ENCODE measurements at places on chromosomes 6 and 20. TPM values are rescaled to one million over a fixed set of nuclear protein-coding genes. Genes with fewer than 3 reads are reported as not detected.
A peak's percentile ranks its signal among the peaks of the same experiment; 100 is the strongest.

DNA sequence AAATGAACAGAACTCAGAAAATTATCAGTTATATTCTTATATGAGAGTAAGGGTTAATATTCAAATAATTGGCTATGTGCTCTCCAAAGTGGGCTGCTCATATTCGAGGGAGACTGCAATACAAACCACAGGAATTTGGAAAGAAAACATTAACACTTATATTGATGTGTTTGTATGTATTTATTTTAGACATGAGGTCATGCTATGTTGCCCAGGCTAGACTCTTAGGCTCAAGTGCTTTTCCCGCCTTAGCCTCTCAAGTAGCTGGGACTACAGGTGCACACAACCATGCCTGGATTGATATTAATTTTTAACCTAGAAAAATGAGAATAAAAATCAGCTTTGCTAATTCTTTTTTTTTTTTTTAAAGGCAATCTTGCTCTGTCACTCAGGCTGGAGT is 35.0 kb downstream of the BTBD9 start:
- DNase-seq = no peak

- DNase-seq = no peak
Measured at GRCh38 chr6:100925749-100926148, 44.6 kb upstream of the ASCC3 start.

GRCh38 chr6:68951270-68951669 is 316.2 kb downstream of the ADGRB3 start:
- DNase-seq = no peak

GRCh38 chr20:60313614-60314013 is 355.4 kb downstream of the CDH26 start:
- DNase-seq = no peak

DNA sequence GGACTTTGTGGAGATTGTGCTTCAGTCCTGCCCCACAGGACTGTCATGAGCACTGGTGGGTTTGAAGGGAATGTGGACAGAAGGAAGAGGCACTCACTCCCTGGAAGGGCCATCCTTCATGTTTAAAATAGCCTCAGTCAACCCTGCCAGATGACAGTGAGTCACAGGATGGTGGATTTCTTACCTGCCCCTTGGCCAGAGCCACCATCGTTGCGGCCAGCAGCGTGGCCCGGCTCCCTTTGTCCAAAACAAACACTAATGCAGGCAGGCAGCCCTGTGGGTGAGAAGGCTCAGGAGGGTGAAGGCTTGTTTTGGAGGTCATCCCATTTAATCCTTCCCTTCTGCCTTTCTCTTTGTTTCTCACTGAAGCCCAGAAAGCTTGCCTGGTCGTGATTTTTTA is 422.7 kb downstream of the CD83 start:
- no peak for DNase-seq

GRCh38 chr6:34519971-34520644 is 36.0 kb downstream of the SPDEF start:
- DNase-seq = no peak

DNA sequence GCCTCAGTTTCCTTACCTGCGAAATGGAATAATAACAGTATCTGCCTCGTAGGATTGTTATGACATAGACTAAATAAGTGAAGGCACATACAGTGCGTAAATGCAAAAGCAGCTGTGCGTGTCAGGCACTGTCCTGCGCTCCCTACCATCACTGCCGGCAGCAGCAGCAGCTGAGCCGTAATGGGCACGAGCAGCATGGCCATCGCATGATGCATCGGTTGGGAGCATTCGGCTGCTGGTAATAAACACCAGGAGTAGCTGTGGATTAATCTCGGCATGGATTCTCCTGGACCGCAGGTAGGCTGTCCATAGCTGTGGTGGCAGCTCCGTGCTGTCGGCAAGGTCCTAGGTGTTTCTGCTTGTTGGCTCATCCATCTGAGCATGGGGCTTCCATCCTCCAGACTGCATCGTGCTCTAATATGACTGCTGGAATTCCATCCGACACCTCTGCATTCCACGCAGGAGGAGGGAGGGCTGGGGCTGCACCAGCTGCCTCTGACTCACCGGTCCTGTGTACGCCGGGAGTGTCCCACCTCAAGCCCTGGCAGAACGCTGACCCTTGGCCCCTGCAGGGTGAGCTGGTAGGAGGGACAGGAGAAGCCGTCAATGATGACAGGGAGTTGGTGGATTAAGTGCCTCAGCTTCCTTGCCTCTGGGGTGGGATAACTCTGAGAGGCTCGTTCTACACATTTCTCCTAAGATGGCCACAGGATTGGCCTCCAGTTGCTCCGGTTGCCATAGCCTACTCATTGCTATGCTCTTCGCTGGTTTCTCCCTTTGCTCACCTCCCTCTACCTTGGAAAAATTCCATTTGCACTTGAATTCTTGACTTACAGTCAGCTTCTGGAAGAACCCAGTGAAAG is 100.9 kb upstream of the PMEPA1 start:
- peak; percentile 25 for DNase-seq

DNA sequence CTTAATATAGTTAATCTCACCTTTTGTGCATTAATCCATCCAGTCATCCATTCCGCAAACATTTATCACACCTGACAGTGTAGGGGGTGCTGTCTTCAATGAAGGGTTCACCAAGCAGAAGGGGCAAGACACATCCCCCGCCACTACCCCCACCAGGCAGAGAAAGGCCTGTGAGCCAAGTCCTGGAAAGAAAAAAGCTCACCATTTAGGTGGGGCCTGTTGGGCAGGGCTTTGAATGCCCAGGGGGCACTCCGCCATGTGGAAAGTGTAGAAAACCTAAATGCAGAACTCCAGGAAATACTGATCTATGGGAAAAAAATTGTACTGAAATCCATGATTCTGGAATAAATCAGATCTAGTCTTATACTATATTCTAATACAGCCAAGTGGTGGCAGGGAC is 4.8 kb upstream of the STX16 start:
- no peak for DNase-seq

- DNase-seq = no peak
Measured at GRCh38 chr6:65161661-65162060, 545.4 kb downstream of the EYS start.

- peak; percentile 11 for DNase-seq
Measured at GRCh38 chr6:133083248-133083967, 157.7 kb upstream of the EYA4 start.

DNA sequence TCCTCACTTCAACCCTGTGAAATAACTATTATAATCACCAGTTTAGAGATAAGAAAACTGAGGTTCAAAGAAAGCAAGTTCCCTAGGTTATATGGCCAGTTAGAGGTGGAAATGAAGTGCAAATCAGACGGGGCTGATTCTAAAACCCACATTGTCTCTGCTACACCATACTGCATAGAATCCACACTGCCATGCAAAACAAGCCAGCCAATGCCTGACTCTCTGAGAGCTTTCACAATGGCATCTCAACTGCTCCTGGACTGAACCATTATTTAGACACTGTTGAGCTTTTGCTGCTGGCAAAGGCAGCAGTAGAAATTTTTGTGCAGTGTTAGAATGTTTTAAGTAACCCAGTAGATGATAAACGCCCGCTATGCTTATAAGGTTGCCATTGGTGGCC is 195.2 kb upstream of the CNR1 start:
- DNase-seq = no peak

GRCh38 chr20:53776858-53777257 is 183.2 kb upstream of the ZNF217 start:
- no peak for DNase-seq

DNA sequence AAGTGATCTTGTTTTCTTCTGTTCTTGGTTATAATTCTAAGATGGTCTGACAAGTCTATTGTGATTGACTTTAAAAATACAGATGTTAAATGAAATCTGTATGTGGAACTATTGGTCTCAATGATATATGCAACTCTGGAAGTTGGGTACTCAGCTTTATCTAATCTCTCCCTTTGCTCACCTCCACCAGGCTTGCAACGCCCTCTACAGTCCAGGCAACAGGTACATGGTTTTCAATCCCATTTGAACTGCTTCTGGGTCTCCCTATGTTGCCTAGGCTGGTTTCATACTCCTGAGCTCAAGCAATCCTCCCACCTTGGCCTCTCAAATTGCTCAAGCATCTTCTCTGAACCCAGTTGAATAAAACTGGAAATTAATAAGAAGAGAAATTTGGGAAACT is 25.6 kb upstream of the HLA-DQB1 start:
- peak; percentile 17 for DNase-seq

DNA sequence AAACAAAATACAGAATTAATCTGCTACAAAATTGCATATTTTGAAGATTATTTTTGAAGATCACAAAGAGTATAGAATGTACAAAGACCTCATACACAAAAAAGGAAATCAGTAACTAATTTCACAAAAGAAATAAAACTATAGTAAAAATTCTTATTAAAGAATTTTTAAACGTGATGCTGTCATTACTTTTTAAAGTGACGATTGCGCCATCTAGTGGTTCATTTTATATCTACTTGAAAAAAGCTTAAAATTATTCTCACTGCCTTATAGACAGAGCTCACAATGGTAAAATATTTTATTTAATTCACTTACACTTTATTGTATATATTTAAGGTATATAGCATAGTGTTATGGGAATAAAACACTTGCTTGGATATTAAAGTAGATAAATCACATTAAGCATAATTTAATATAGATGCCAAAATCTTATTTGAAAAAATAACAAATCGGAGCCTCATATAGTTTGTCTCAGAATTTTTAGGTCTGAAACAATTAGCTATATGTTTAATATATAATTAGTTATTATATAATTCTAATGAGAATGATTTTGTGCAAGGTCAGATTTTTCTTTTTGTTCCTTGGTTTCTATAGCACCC is 128.8 kb downstream of the PHF3 start:
- no peak for DNase-seq

DNA sequence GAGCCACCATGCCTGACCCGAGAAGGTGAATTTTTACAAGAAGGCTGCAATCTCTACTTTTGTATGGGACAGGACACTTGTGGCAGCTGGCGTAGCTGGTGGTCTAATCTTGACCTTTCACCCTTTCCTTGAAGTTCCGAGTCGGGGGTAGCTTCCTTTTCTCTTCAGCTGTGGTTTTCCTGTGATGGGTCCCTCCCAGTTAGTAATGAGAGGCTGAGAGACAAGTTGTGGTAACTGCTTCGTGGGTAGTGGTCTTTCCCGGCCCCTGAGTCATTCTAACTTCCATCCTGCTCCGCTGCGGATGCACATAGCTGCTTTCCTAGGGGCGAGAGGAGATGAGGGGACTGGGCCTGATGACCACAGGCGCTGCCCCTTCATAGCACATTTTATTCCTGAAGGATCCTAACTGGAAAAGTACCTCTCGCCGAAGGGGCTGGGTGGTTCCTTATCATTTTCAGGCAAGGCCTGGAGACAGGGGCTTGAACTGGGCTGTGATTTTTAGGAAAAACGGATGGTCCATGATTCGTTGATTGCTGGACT is 3.1 kb downstream of the SYNJ2 start:
- no peak for DNase-seq

DNA sequence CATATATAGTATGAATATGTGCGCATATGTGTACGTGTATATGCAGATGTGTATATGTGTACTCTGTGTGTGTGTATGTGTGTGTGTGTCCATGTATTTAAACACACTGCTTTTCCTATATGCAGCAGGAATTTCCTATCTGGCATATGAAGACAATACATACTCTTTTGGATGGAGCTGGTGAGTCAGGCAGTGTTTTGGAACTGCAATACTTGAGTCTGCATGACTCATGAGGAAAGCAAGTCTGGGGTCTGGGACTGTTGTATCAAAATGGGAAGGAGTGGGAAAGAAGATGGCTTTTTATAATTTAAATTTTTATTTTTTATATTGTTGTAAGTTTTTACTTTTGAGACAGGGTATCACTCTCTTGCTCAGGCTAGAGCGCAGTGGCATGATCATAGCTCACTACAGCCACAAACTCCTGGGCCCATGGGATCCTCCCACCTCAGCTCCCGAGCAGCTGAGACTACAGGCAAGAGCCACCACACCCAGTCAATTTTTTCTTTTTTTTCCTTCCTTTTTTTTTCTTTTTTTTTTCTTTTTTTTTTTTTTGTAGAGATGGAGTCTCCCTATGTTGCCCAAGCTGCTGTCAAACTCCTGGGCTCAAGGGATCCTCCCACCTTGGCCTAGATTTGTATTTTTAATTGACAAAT is 72.2 kb downstream of the ATXN1 start:
- DNase-seq = no peak

DNA sequence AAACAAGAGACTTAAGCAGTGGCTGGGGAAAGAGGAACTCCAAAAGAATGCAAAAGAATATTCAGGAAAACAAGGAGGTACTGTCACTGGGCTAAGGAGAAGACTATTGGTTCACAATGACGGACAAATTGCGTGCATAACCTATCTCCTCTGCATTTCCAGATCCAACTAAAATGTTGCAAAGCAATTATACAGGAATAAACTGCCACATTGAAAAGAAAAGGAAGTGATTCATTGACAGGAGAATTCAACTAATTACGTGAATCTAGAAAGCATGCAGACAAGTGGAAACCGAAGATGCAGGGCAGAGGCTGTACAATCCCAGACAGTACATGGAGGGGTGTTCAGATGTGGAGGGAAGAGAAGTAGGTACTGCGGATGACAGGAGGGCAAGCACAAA is 152.8 kb upstream of the RIPOR2 start:
- no peak for DNase-seq

- no peak for DNase-seq
Measured at GRCh38 chr6:48111143-48111506, at the start of gene PTCHD4. Gene PTCHD4, minus strand, starts transcription at chr6:48111197. Its CDS starts 42,240 bp downstream, at chr6:48068957.

GRCh38 chr20:10129749-10130148 is 88.9 kb upstream of the SNAP25 start:
- no peak for DNase-seq

- DNase-seq = no peak
Measured at GRCh38 chr20:53097791-53098190, 125.6 kb downstream of the TSHZ2 start.

DNA sequence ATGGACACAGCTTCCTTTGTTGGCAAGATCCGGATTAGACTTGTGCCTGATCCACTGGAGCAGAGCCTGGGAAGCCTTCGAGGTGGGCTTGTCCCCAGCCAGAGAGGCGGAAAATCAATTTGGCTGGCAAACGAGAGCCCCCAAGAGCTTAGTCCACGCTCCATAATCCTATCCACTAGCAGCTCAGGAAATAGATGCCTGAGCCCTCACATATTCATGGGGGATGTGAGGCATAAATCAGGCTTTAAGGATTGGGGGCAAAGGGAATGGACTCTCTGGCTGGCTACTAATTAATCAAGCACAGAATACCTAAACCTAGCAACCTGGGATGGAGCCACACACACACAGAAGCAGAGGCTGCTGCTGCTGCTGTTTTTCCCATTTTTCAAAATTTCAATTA is 137.9 kb downstream of the PKHD1 start:
- DNase-seq = no peak

C20orf141 gene
- total RNA-seq = not detected

ULBP1 gene
- total RNA-seq = 0.09 TPM

SPTLC3 gene
- 6.6 TPM for total RNA-seq

CGAS gene
- total RNA-seq = 1.3 TPM

TNXB gene
- 12.7 TPM for total RNA-seq

CLPSL1 gene
- 6.0 TPM for total RNA-seq

All from pancreas (tissue), 10 donors.